ENCODE measurements at places on chromosomes 6 and 20.

GRCh38 chr6:12262236-12263061, 27.7 kb upstream of the EDN1 start:
- no peak for DNase-seq

GRCh38 chr6:31058128-31058894, 48.0 kb downstream of the MUC22 start:
- no peak for DNase-seq

- DNase-seq: no peak
These were observed 89.8 kb upstream of the TENT5A start for GRCh38 chr6:81842254-81842653.

DNA sequence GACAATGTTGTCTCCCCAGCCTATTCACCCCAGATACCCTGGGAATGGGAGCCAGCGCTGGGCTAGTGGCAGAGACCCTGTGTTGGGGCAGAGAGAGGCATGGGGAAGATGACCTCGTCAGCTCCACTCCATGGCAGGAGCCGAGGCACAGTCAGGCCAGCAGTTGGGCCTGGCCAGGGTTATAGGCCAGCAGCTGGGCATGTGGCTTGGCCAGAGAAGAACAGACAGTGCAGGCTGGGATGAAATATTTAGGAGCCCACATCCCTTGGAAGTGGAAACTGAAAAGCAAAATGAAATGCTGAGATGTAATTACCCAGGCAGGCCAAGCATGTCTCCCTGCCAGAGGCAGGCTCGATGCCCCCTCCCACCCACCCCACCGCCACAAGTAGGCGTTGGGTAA, 70.0 kb downstream of the GRM4 start:
- DNase-seq: no peak

DNA sequence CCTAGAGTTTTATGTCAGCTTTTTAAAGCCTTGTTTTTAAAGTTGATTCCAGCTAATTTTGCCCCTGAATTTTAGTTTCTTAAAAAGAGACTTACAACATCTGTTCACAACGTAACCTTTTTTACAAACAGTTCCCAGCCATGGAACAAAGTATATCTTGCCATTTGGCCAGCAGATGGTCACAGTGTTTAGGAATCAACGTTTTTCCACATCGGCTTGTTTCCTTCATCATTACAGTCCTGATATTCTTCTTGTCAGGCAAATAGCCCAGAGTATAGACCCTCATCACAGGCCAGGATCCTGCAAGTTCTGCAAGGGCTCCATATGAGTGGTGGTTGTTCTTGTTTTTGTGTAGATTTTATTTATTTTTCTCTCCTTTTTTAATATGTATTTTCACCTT, 341.7 kb upstream of the HTR1E start:
- DNase-seq: no peak

DNA sequence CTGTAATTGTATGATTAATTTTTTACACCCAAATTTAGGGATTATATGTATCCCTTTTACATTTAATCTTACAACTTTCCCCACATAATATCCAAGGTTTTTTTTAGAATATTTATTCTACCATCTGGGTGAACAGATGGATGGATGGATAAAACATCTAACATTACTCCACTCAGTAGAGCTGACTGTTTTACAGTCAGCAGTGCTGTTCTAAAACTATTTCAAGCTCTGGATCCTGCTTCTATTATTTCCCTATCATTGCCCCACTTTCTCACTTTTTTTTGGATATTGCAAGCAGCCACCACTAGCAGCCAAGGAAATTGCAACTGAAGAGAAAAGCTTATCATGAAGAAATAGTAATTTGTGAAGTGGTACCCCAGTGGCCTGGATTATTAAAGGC, 173.7 kb downstream of the ARHGAP18 start:
- DNase-seq: no peak

DNA sequence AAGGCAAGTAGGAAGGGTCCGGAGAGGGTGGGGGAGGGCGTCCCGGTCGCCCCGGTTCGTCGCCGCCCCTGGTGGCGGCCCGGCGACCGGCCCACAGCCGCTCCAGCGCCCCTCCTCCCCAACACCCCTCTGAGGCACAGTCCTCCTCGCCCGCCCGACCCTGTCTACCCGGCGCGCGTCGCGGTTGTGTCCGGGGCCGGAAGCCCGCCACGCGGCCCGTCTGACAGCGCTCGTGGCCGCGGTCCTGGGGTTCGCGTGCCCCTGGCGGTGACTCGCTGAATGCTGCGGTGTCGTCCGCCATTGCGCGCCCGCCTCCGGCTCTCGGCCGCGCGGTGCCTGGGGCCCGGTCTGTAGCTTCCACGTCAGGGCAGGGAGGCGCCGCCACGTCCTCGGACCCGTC, 335.3 kb upstream of the DEFB115 start:
- DNase-seq: no peak

GRCh38 chr6:97422171-97422570, 139.2 kb upstream of the MMS22L start:
- DNase-seq: no peak

DNA sequence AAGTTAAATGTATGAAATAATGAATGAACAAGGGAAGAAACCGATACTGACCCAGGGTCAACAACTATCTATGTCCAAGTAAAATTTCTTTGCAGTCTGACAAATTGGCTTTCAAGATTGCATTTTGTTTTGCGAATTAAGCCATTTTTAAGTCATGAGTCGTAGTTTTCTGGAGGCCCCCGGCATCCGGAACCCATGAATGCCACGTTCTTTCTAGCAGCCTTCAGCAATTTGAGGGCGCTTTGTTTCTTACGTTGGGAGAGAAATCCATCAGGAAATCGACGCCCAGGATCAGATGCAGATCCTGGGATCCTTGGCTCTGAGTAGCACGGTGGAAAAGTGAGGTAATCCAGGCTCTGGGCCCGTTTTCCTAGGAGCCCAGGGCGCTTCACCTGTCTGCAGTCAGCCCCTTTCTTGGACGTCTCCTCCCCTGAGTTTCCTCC, 309 bp upstream of the ABRACL start:
- no peak for DNase-seq

DNA sequence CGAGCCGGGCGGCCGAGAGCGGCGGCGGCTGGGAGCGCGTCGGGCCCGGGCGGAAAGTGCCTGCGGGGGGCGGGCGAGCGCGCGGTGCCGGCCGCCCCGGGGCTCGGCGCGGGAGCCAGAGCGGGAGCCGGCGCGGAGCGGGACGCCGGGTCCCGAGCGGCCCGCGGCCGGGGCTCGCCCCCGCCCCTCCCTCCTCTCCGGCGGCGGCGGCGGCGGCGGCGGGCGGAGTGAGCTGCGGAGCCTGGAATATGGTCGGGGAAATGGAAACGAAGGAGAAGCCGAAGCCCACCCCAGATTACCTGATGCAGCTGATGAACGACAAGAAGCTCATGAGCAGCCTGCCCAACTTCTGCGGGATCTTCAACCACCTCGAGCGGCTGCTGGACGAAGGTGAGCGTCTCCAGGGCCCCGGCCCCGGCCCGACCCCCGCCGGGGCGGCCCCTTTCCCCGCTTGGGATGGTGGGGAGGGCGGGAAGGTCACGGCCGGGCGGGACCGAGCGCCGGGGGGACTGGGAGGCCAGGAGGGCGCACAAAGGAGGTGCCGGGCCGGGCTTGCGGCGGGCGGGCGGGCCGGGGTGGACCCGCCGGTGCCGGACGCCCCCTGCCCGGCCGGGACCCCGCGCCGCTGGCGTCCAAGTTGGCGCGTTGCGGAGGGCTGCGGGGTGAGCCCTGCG, 565 bp downstream of the QKI start:
- no peak for DNase-seq

DNA sequence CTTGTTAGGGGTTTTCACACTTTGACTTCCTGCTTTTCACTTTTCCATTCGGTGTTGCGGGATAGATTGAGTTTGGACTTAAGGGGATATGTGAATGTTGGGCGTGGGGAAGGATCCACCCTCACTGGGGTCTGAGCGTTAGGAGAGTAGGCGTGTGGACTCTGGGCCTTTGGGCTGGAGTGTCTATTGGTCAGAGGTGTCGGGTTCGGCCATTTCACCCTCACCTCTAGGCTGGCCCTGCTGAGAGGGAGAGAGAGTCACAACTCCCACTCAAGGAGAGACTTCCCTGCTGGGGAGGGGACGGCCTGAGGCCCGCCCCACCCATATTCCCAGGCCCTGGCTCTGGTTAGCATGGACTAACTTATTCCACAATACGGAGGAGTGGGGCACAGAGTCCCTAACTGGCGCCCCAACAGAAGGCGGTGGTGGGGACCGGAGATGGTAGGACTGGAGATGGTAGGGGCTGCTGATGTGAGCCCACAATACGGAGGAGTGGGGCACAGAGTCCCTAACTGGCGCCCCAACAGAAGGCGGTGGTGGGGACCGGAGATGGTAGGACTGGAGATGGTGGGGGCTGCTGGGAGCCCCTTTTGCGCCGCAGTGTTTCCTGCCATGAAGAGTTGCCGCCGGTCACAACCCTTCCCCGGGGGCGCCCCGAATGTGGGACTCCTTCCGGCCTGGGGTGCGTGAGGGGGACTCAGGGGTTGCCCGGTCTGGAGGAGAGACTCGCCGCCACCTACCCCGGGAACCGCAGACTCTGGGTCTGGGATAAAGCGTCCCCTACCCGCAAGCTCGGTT, 1.4 kb upstream of the PTPRA start:
- no peak for DNase-seq

- DNase-seq: no peak
These were observed 2177.4 kb upstream of the DEFB115 start for GRCh38 chr20:29079769-29080690.

DNA sequence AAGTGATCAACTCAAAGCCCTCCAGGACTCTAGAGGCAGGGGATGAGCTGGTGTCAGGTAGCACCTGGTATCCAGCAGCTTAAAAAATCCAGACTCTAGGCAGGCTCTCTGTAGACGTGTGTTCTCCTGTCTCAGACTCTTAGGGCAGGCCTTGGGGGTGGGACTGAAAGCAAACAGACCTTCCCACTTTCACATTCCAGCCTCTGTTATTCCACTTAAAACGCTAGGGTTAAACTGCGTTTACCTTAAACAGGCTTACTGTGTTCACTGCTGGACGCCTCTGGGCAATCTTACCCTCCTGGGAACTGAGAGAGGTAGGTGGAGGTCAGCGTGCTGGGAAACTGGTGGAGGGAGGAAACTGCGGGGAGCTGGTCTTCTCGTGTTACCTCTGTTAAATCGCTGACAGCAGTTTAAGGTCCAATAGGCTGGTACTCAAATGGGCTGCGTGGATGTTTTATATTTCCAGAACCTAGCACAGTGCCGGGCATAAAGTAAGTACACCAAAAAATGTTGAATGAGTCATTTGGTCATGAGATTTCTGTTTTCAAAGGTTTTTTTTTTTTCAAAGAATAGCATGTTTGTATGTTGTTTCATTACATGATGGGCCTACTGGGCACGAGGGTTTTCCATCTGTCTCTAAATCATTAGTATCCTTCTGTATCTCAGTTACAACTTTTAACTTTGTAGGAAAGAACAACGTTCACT, at the start of gene GCNT2:
GCNT2 (plus strand) TSS at position 248 of the 705 bp plus-strand sequence. CDS start 7,561 bp downstream, outside the sequence.
- no peak for DNase-seq

- no peak for DNase-seq
These were observed 958 bp downstream of the SERPINB1 start for GRCh38 chr6:2840749-2841061.

DNA sequence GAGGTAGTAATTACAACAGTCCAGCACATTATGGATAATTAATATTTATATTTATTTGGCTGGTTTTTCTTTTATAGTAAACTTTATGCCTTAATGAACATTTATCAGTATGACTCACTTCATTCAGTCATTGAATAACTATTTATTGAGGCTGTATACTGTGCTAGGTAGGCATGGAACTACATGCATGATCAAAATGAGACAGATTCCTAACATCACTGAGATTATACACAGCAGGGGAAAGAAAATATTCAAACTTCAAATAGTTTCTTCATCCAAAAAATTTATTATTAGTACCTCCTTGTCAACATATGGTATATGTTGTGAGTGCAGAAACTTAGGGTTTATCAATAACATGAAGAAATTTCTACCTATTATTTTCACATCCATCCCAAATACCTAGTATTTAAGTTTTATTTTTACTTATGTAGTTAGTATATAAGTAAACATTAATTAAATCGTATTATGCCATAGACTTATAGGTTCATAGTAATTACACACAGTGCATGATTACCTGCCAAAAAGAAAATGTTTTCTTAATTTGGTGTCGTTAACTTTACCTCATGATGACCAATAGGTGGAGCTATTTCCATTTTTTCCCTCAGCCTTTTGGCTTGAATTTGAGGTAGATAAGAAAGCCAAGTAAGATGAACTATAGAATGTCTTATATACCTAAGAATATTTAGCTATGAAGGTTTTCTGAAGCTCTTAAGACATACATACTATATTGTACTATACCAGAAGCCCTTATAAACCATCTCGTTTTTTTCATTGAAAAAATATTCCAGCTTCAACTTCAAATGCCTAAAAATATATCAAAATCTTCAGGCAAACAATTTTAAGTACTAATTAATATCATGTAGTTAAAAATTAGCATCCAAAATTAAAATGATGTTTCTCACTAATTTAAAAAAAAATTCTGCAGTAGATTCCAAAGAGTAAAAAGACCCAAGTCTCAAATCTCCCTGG, 12.5 kb upstream of the TMEM30A start:
- DNase-seq: no peak

DNA sequence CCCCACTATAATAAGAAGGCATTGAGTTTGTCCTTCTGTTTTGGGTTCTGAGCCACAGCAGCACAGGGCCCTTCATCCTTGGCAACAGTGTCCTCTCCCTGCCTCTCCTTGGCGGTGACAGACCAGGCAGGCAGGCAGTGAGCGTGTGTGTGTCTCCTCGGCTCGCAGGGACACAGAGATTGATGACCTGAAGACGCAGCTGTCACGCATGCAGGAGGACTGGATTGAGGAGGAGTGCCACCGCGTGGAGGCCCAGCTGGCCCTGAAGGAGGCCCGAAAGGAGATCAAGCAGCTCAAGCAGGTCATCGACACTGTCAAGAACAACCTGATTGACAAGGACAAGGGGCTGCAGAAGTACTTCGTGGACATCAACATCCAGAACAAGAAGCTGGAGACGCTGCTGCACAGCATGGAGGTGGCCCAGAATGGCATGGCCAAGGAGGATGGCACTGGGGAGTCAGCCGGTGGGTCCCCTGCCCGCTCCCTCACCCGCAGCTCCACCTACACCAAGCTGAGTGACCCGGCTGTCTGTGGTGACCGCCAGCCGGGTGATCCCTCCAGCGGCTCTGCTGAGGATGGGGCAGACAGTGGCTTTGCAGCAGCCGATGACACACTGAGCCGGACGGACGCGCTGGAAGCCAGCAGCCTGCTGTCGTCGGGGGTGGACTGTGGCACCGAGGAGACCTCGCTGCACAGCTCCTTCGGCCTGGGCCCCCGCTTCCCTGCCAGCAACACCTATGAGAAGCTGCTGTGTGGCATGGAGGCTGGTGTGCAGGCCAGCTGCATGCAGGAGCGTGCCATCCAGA, 24.0 kb downstream of the SDCBP2 start:
- no peak for DNase-seq

GRCh38 chr6:147621263-147621662, 112.8 kb downstream of the SAMD5 start:
- DNase-seq: no peak

- no peak for DNase-seq
These were observed 4.9 kb upstream of the SCP2D1 start for GRCh38 chr20:18808712-18809111.

DNA sequence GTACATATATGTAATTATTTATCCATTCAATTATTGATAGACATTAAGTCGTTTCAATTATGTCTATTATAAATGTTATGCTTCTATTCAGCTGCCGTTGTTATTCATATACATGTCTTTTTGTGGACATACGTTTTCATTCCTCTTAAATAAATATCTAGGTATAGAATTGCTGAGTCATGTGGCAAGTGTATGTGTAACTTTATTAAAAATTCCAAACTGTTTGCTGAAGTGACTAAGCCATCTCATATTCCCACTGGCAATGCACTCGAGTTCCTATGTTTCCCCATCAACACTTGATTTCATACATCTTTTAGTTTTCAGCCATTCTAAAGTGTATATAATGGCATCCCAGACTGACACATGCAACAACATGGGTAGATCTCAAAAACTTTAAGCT, 739.7 kb upstream of the POU3F2 start:
- DNase-seq: no peak

All from NCI-H1436 treated with DMSO at 0.1 percent for 48 hours (cell line).